Mesenteric fat pad (tissue), 1 donor: ENCODE measurements at places on chromosomes 12 and 14.

DNA sequence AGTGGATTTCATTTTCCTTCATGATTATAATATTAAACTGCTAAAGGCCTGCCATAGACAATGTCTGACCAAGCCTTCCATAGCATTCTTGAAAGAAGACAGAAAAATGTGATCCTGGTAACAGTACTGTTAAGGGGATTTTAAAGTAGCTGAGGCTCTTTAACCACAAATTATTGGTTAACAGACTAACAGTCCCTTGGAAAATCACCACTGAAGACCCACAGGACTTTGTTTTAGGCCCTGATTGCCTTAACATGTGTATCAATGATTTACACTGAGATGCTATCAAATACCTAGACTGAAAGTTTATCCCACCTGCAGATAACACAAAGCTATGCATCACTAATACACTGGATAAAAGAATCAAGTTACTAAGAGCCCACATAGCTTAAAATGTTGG is 6.0 kb downstream of the KRT79 start:
- DNase-seq = no peak

DNA sequence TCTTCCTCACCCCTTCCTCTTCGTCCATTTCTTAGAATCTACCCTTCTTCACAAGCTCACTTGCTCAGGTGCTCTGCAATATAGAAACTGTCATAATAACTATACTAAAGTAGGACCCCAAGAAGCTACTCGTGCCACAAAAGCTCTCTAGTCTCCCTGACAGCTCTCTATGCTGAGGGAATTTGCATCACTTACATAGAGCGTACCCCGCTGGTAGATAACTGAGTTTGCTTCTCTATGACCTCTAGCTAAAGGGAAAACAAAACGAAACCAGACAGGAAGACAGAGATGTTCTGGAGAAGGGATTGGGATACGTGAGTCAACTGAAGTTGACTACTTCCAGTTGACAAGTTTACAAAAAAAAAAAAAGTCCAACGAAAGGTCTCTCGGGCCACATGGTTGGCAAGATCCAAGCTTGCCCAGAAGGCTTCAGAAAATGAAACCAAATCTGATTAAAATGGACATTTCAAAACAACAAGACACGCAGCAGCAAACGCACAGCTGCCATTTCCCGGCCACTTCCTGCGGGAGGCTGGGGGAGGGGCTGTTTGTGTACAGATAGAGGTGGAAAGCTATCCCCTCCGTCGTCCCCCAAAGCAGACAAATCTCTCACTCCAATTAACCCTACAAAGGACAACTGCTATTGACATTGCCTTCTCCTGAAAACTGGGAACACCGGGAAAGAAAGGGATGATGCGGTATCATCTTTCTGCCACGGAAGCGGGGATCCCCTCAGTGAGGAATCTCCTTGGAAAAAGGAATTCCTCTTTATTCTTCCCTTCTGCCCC is 1.3 kb downstream of the BAZ2A start:
- DNase-seq = no peak

DNA sequence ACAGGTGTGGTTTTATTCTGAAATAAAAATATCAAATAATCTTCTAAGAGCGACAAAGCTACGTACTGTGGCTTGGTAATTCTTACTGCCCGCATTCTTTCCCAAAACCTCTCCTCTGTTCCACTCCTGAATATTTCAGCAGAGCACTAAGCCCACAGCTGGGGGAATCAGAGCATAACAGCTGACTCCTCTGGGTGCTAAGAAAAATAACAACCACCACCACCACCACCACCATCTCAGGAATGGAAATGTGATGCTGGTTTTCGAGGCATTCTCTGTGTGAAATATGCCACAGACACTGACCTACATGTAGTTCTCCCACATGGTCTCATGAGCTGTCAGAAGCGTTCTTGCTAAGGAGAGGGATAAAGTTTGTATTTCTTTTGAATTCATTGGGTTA is 183.7 kb downstream of the BMP4 start:
- no peak for DNase-seq

DNA sequence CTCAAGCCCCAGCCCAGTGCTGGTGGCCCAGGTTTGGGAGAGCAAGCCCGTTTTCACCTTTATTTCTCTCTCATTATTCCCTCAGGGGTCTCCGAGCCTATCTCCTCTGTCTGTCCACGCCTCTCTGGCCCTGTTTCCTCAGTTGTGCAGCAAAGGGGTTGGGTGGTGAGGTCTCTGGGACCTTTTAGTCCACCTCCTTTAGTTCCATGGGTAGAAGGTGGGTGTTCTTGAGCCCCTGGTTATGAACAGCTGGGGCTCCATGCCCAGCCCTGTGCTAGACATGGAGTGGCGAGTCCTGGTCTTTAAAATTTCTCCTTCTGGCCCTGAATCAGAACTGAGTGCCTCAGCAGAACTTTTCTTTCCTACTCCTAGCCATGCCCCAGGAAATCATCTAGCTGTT is 1.3 kb upstream of the NGB start:
- DNase-seq = peak; percentile 26

DNA sequence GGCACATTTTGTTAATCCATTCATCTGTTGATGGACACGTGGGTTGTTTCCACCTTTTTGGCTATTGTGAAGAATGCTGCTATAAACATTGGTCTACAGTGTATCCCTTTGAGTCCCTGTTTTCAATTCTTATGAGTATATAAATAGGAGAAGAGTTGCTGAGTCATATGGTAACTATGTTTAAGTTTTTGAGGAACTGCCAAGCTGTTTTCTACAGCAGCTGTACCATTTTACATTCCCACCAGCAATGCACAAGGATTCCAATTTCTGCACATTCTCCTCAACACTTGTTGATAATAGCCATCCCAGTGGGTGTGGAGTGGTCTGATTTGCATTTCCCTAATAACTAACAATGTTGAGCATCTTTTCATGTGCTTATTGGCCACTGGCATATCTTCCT is 6.9 kb upstream of the SVOP start:
- no peak for DNase-seq

- no peak for DNase-seq
Measured at GRCh38 chr14:51816031-51816430, 44.4 kb upstream of the GNG2 start.

- DNase-seq = no peak
Measured at GRCh38 chr14:98564541-98564940, 707.5 kb downstream of the BCL11B start.

GRCh38 chr12:40499856-40500255 is 192.4 kb upstream of the CNTN1 start:
- no peak for DNase-seq

- no peak for DNase-seq
Measured at GRCh38 chr12:50387487-50387886, 8.9 kb downstream of the FAM186A start.

DNA sequence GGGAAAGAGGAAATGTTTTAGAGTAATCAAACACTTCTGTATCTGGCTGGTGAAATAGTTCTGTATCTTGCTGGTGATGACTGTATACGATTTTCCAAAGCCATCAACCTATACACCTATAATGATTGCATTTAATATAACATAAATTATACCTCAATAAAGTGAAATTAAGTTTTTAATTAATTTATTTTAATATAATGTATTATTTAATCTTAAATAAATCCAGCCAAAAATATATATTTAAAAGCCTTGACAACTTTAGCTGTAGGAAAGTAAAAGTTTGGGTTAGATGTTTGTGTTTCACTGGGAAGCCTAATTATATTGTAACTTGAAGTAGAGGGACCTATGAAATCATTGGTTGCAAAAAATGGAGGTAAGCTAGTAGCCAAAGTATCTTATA is 654.8 kb upstream of the MIS18BP1 start:
- no peak for DNase-seq

DNA sequence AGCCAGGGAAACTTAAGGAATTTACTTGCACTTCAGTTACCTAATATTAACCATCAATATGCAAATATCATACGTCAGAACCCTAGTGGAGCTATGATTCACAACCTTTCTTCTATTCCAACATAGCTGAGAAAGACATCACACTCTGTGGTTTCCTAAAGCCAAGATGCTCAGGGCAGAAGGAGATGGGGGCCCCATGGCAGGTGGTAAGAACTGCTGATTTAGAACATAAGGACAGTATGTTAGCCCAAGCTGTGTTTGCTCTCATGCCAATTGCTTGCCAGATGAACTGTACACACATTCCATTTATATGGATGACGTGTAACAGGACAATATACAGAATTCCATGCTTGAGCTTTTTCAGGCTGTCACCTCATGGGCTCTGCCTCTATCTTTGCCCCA is 34.6 kb downstream of the HECTD4 start:
- DNase-seq = no peak

DNA sequence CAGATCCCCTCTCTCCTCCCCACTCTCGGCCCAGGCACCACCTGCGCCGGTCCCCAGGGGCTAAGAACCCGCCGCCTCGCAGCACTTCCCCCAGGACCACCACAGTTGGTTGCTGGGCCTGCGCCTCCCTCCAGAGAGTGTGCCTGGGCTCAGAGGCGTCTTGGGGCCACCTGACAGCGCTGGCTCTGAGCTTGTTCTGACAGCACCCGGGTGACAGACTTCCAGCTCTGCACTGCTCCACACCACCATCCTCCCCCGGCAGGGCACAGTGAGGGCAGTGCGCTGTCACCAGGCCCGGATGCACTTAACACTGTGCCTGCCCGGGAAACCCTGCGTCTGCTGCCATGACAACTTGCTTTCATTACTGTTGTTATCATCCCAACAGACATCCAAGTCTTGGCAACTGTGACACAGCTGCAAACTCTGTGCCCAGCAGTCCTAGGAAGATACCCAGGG is 6.6 kb downstream of the BRF1 start:
- DNase-seq = no peak
